ENCODE measurements at places on chromosomes 12 and 14.
A peak's percentile ranks its signal among the peaks of the same experiment; 100 is the strongest.

DNA sequence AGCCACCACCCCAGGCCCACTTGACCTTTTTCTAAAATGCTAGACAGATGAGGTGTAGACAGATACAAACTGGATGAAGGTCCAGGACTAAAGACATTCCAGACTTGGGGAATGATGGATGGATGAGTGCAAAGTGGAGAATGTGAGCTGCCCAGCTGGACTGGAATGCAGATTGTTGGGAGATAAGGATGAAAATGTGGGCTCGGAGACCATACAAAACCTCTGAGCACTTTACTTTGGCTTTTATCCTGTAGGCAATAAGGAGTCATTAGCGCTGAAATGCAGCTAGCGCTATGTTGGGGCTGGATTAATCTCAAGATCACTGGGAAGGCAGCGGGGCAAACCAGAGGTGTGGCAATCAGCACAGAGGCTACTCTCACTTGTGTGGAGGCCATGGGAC lies 64.7 kb upstream of the GNPNAT1 start:
- DNase-seq, result no peak

DNA sequence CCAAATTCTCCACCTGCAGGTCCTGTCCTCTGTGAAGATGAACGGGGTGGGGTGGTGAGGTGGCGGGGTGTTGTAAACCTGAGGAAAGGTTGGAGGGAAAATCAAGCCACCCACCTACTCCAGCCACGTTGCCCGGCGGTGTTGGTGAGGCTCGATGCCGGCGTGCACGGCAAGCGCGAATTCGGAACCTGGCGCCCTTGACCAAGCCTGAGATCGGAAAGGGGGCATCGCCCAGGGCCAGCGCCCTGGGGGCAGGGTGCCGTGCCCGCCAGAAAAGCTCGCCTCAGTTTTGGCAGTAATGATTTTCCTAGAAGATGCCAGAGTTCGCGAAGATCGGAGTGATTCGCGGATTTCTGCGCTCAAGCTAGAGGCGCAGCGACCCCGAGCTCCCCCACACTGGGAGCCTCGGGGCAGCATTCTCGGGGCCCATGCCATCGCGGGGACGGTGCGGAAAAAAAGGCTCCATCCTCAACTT lies 817 bp downstream of the STXBP6 start:
- no peak for DNase-seq

GRCh38 chr12:50720501-50720900 lies 43.4 kb upstream of the ATF1 start:
- DNase-seq, result no peak

DNA sequence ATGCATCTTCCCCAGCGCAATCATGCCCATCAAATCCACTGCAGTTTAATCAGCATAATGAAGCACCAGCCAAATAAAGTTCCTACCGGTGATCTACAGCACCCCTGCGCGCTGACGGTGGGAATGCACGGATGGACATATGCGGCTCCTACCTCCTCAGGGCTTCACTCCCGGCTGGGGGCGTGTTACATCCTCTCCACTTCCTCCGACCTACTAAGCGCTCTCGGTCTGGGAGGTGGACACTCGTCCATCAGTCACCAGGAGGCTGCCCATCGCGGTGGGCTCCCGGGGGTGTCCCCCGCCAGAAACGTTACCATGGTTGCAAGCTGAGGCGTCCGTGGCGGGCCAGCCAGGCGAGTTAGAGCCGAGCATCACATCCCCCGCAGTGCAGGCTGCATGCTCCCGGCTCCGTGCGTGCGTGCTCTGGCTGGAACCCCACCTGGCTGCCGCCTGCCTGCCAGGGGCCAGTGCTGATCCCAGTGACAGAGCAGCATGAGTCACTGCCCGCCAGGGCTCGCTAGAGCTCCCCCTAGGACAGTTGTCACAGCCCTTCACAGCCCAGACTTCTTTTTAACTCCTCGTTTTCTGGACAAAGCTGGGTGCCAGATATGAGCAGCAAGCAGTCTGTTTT lies 73.0 kb downstream of the CIT start:
- DNase-seq, result no peak

DNA sequence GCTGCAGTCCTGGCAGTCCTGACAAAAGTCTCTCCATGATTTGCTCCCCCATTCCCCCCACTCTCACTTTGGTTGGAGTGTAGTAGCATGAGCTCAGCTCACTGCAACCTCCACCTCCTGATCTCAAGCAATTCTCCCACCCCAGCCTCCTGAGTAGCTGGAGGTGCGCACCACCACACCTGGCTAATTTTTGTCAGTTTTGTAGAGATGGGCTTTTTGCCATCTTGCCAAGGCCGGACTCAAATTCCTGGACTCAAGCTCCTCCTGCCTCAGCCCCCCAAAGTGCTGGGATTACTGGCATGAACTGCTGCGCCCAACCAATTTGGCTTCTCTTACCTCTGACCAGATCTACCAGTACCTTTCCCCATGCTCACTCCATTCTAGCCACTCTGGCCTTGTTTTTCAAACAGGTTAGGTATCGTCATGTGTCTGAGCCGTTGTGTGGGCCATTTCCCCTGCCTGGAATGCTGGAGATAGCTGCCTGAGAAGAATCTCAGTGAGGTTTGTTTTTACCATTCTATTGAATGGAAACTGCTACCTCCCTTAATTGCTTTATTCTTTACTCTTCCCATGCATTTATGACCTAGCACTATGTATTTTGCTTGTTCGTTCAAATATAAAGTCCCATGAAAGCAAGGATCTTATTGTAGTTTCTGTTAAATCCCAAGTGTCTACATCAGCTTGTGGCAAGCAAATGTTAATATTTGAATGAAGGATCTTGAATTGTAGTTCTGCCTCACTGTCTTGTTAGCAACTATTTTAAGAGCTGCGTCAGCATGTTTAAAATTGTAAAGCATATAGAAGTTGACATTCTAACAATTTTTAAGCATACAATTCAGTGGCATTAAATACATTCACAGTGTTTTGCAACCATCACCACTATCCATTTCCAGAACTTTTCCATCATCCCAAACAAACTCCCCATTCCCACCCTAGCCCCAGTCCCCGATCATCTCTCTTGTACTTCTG lies 39.7 kb downstream of the CPSF6 start:
- no peak for DNase-seq

- no peak for DNase-seq
These were observed 1145.7 kb downstream of the VRK1 start for GRCh38 chr14:97942921-97943320.

DNA sequence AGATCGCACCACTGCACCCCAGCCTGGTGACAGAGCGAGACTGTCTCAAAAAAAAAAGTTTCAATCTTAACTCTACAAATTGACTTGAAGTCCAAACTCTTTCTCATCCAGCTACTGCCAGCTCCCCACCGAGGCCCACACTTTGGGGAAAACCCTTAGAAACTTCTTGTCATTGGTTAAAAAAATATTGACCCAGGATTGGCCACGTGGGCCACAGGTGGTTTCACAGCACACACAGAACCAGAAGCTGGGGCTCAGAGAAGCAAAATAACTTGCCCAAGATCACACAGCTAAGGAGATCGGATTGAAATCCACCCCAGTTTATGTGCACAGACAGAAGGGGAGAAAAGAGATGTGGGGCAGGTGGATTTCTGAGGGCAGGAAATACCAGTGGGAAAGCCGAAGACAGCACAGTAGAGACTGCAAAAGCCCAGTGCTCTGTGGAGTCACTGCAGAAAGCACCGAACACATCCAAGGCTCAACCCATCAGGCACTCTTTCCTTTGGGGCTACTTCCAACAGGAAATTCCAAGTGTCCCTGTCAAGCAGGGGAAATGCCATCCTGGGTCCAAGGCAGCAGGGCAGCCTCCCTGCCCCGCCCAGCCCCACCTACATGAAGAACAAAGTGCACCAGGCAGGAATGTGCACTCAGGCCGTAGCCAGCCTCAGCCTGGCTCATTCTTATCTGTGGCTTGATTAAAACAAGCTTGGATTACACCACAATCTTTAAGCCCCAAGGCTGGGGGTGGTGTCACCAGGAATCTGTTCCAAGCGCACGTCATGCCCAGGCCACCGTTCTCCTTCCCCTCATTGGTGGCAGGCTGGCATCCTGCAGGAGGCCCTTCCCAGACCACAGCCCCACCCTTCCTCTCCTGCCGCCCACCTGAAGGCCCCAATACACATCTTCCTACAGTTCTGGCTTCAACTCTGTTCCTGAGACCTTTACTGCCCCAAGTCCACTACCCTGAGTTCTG lies 72.5 kb downstream of the ITPK1 start:
- no peak for DNase-seq

- DNase-seq, result no peak
These were observed 12.1 kb downstream of the SYNE3 start for GRCh38 chr14:95504135-95505029.

DNA sequence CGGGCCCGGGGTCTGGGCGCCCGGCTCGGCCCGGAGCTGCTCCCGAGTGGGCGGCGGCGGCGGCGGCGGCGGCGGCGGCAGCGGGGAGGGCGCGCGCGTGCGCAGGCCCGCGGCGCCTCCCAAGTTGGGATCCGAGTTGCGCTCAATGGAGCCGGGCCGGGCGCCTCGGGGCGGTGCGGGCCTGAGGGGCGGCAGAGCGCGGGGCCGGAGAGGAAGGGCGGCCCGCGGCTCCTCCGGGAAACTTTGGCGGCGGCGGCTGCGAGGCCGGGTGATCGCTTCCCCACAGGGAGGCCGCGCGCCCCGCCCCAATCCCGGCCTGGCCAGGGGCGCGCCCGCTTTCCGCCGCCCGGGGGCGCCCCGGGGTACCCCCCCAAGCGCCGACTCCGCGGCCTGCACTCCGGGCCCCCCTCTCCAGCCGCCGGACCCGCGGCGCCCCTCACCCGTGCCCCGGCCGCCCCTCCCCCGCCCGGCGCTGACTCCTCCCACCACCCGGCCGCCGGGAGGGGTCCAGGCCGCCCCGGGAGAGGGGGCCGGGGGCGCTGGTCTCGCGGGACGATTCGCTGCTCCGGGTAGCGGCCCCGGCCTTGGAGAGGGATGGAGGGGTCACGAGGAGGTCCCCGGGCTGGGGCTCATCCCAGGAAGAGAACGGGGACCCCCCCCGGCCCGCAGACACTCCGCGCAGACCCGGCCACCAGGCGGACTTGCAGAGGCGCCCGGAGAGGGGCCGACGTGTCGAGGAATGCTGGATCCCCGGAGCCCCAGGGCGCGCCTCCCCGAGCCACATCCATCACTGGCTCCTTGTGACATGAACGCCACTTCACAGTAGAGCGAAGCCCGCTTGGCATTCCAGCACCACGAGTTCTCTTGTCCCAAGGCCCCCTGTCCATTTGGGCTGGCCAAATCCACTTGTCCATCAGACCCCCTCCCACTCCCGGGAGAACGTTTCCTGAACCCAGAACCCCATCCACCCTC lies at the start of gene RILPL1:
TSS of gene RILPL1 (minus strand) at position 48 of the 972 bp plus-strand sequence. CDS start 237 bp downstream, outside the sequence.
- DNase-seq, result peak; percentile 46

- no peak for DNase-seq
These were observed 61.7 kb upstream of the OVCH1 start for GRCh38 chr12:29559198-29559597.

DNA sequence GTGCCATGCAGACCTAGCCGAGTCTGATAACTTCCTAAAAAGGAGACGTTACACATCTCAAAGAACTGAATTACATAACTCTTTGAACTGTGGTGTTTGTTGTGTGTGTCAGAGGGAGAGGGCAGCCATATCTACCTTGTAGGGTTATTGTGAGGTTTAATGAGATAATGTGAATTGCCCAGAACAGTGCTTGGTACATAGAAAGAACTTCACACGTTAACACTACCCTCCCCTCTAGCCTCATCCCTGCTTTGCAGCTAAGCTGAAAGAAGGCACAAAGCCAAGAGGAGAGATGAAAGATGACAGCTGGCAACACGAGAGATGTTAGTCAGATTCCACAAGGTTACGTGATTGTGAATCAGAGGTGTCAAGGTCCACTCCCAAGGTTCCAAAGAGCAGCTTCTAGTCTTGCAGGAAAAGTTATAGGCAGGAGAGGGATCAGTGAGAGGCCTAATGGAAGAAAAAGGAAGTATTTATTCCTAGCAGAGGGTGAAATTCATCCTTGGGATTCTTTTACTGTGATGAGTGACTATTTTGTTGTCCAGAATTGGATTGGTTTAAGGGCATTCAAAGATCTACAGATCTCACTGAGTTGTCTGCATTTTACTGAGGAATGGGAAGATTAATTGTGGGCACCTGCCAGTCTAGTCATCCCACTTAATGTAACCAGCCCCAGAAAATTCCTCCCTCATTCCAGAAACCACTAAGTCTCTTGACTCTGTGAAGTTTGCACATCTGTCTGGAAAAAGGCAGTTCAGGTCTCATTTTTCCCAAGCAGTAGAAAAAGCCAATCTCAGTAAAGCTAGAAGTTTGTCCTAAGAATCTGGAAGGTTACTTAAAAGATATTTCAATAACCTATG lies 25.9 kb upstream of the WNK1 start:
- no peak for DNase-seq

- no peak for DNase-seq
These were observed 63.6 kb upstream of the PWP1 start for GRCh38 chr12:107622001-107622400.

DNA sequence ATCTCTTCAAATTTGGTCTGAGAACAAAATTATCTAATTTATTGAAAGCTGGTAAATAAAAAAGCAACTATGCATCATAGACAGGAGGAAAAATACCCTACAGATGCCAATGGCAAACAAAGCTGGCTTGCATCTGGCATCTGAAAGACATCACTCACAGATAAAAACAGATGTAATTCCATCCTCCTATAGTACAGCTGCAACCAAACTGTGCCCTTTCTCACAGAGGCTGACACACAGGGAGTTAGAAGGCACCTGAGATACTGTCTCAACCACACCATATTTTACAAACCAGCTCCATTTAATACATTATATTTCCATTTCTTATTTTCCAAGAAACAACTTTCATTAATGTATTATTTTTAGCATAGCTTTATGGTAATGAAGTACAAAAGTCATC lies 39.4 kb downstream of the DUSP16 start:
- no peak for DNase-seq

- DNase-seq, result no peak
These were observed 43.6 kb downstream of the ETV6 start for GRCh38 chr12:11693067-11693466.

GRCh38 chr14:23058654-23059504 lies 1.6 kb upstream of the CDH24 start:
- DNase-seq, result no peak

- no peak for DNase-seq
These were observed 2.9 kb downstream of the SCNN1A start for GRCh38 chr12:6372403-6373003.

- no peak for DNase-seq
These were observed 36.8 kb downstream of the PPHLN1 start for GRCh38 chr12:42362647-42363260.

GRCh38 chr14:98404811-98405210 lies 867.2 kb downstream of the BCL11B start:
- DNase-seq, result no peak

DNA sequence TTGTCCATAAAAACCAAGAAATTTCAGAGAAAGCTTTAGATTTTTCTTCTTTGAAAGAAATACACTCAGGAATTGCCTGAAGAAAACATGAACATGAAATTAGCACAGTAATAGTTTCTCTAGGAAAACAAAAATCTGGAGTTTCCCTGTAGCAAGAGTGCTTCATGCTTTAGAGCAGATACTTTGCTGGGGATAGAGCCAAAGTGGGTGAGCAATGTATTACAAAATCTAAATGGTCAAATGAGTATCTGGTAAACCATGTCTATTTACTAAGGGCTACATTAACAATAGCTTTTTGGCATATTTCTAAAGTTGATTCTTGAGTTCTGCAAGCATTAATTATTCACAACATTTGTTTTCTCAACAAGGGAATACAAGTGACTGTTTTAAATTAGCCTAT lies 26.2 kb downstream of the AVPR1A start:
- no peak for DNase-seq

- DNase-seq, result no peak
These were observed 20.4 kb downstream of the VWF start for GRCh38 chr12:6104027-6104426.
